ENCODE measurements at places on chromosomes 5 and 9.

DNA sequence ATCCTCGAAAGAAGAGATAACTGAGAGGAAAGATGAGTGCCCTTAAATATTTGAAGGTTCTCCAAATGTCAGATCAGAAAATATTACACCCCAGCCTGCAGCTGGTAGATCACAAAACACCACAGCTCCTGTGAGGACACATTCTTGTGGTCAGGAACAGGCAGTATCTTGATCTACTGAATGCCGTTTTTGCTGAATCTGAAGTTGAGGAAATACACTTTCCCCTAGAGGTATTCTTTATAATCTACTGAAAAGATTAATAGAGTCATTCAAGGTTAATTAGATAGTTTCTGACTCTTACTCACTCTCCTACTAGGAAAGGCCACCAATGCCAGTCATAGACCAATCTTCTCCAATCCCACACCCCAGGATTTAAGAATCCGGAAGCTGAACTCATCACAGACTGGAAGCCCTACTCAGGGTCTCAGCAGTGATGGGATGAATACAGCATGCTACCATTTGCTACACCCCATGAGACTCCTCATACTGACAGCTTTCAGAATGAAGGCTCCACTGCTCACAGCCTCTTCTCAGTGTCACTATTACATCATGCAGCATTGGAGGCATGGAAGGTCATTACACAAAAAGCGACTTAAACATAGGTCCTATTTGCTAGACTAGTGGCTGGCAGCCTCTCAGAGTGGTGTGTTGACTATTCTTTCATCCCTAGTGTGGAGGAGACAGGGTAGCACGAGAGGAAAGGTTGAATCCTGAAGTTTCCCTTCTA lies 143.9 kb upstream of the SLC1A3 start:
- DNase-seq, result no peak

- no peak for DNase-seq
Measured at GRCh38 chr9:98039607-98040017, 16.9 kb upstream of the NANS start.

GRCh38 chr5:122175852-122176251 lies 46.5 kb downstream of the ZNF474 start:
- no peak for DNase-seq

- DNase-seq, result no peak
Measured at GRCh38 chr5:42572313-42572712, 149.1 kb downstream of the GHR start.

GRCh38 chr5:117999939-118000549 lies 988.3 kb downstream of the DTWD2 start:
- no peak for DNase-seq

DNA sequence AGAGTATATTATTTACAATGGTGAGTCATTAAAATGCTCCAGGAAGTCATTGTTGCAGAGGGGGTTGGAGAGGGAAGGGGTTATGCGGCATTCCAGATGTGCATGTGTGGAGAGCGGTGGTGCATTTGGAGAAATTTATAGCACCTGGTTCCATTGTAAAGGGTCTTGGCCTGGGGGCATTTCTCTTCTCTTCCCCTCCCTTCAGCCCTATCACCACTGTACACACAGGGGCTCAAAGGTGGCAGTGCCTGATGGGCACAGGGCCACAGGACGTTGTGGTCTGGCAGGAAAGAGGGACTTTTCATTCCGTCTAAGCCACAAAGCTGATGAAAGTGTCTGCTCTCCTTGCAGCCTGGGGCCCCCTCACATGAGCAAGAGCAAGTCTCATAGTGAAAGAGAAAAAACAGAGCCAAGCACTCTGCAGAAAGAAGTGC lies 442.4 kb upstream of the ZNF462 start:
- DNase-seq, result peak; percentile 2

GRCh38 chr5:173090639-173091038 lies 34.5 kb downstream of the CREBRF start:
- DNase-seq, result no peak

DNA sequence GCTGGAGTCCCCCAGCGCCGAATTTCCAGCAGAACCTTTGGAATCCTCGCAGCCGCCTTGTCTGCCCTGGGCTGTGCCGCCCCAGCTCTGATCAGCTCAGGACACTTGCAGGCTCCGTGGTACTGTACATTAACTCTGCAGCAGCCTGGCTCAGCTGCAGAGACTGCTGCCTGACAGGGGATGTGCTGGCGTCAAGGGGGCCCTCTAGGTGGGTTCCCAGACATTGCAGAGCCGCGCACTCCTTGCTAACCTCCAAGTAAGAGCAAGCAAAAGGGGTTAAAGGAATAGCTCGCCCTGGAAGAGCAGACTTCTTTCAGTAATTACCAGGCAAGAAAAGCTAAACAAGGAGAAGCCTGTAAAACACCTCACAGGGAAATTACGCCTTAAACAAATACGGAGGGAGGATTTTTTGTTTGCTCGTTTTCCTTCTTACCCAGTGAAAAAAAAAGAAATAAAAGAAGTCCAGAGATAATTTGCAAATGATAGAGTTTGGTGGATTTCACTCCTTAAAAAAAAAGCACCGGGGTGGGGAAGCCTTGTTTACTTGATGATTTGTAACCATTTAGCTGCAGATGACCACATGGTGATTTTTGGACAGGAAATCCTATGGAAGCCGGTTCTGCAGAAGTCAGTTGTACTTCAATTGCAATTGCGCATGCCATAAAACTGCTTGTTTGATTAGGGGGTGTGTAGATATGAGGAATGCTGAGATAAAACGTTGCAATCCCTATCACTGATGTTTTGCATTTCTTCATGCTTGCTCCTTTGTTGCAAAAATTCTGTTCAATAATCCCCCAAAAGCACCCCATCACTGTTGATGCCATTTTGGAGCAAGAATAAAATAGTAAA lies 305.8 kb downstream of the PDE4D start:
- DNase-seq, result peak; percentile 53

DNA sequence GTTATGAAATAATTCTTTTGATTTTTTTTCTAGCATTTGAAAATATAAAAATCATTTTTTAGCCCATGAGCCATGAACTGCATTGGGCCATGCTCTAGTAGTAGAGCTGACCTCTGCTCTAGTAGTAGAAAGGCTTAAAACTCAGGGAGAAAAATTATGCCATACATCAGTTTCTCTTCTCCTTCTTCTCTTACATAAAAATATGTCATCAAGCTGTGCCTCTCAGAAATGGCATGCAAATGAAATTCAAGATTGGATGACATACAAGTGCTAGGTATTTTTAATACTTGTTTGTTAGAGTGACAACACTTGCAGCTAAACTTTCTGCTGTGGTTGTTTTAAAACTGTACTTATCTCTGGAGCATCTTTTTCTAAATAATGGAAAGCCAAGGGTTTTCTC lies 42.1 kb upstream of the TMOD1 start:
- no peak for DNase-seq
